A673 (cell line): ENCODE measurements at places on chromosomes 7 and 10.
A peak's percentile ranks its signal among the peaks of the same experiment; 100 is the strongest.

DNA sequence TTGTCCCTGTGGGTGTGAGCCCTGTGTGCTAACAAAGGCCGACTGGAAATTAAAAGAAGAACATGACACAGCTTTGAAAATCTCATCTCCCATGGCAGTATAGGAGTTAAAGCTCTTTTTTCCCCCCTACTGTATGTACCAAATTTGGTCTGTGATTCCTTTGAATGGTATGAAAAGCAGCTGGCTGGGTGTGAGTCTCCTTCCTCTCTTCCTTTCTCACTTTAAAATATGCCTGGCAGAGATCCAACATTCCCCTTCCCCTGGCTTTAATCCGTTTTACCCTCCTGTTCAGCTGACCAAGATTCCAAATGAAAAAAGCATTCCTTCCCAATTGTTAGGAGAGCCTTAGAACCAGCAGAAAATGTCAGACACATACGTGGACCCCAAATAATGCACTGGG, 225.0 kb upstream of the CELF2 start:
- peak; percentile 80 for DNase-seq

DNA sequence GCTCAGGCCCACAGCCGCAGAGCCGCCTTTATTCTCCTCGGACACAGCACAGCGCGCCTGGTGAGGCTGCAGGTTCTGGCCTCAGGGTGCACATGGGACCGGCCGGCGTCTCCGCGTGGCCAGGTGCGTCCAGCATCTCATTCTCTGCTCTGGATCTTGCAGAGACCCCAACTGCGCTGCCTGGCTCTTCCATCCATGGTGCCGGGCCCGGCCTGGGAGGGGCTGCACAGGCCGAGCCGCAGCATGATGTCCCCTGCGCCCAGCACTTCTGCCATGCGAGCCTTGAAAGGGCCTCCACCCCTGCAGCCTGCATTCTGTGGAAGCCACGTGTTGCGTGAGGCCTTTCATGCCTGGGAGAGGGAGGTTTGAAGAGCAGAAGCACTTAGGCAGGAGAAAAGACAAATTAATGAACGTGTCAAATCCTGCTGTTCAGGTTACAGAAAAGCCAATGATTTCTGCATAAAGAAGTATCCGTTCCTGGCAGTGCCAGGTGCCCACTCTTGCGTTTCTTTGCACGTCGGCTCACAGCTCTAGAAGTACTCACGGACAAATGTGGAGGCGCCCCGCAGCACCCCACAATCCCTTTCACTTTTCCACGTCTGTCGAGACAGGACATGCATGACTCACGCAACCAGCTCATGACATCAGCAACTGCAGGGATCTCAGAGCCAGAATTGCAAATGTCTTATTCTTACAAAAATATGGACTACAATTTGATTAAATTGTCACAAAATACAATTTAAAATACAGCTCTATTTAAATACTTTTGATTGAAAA, 571.4 kb downstream of the DNAJB6 start:
- no peak for DNase-seq

DNA sequence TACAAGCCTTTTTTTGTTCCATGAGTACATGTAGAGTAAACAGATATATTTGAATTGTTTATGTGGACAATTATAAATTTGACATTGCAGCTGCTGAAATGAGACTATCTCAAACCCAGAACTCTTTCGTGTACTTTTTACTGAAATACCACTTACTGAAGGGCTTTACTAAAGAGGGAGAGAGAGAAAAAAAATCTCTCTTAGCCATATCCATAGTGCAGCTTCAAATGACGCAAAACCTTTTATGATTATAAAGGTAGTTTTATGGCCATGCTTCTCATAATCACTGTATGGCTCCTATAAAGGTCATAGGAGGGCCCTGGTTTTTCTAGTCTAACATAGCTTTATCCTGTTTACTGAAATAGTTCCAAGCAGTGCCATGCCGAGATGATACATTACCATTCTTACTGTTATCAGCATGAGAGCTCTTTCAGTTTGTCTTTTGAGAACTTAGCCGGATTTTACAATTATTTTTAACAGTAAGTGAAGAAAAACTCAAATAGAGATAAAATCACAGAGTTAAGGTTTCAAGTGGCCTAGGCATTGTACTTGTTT, 35.1 kb downstream of the KCND2 start:
- no peak for DNase-seq

DNA sequence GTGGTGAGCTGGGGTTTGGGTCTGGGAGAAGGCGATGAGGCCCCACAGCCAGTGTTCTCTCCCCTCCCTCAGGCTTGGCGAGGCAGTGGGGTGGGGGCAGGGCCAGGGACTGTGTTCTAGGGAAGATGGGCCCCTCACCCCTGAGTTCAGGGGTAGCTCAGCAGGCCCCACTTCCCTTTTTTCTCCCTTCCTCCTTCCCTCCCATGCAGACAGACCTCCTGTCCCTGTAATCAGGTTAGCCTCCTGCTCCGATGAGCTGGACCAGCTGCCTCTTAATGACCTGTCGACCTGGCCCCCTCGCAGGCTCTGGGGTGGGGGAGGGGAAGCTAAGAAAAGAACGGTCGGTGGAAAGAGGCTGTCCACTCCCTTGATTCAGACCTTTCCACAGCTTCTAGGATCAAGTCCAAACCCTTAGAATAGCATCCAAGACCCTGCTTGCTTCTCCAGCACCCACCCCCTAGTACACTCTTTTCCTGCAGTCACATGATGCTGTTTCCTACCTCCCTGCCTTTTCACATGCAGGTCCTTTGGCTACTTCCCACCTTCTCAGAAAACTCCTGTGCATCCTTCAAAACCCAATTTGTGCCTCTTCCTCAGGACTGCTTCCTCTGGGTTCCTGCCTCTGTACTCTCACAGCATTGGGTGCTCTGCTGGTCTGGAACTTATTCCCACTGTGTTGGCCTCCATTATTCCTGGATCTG, 64.1 kb downstream of the ZMIZ1 start:
- DNase-seq, result no peak

GRCh38 chr7:75847707-75848106, 31.1 kb upstream of the RHBDD2 start:
- DNase-seq, result no peak
